ENCODE measurements at places on chromosomes 3 and 15.

DNA sequence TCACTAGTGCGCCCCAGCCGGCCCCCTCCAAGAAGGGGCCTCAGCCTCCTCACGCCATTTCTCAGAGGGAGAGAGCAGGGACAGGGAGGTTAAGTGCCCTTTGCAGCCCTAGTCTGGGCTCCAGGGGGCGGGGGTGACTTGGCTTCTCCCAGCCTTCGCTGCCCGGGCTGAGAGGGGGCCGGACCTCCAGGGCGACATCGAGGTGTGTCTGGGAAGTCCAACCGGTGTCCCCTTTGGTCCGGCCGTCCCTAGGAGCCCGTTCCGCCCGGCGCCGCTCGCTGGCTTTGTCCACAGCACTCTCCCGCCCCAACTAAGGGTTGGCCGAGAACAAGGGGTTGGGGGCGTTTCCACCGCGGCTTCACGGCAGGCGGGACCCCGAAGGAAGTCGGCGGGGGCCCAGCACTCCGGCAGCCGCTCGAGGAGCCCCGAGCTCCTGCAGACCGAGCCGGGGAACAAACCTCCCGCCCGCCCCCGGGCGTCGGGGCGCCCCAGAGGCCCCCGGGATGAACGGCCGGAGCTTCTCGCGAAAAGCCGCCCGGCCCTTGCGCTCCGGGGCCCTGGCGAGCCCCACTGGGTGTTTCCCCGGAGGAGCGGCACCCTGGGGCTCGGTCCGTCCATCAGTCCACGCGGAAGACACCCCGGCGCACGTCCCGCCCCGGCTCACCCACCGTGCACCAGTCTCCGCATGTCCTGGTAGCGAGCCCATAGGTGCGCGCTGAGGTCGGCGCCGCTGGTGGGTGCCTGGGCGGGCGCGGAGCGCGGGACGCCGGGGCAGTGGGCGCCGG, 627 bp downstream of the NT5DC2 start:
- DNase-seq: peak; percentile 71

DNA sequence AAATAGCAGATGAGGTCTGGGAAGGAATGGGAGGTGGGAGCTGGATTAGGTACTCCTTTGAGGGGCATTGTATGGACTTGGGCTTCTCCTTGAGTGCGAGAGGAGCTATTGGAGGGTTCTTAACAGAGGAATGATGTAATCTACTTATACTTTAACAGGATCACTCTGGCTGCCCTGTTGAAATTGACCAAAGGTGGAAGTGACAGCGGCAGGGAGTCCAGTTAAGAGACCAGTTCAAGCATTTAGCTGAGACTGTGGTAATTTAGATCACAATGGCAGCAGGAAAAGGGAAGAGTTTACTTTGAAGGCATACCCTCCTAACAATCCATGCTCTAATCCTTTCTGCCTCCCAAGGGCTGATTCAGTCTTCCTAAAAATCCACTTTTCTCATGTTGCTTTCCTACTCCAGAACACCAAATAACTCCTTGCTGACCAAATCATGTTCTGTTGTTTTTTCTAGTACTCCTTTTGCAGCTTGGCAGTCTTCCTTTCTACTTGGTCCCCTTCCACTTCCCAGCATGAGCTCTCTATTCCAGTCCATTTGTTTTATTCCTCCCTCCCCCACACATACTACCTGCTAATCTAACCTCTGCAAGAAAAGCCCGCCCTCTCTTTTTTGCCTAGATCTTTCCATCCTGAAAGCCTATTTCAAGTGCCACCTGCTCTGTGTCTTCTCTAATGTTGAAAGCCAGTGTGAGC, 139.4 kb downstream of the NECTIN3 start:
- DNase-seq: no peak

GRCh38 chr3:64188810-64189560, 36.3 kb downstream of the PRICKLE2 start:
- peak; percentile 26 for DNase-seq

DNA sequence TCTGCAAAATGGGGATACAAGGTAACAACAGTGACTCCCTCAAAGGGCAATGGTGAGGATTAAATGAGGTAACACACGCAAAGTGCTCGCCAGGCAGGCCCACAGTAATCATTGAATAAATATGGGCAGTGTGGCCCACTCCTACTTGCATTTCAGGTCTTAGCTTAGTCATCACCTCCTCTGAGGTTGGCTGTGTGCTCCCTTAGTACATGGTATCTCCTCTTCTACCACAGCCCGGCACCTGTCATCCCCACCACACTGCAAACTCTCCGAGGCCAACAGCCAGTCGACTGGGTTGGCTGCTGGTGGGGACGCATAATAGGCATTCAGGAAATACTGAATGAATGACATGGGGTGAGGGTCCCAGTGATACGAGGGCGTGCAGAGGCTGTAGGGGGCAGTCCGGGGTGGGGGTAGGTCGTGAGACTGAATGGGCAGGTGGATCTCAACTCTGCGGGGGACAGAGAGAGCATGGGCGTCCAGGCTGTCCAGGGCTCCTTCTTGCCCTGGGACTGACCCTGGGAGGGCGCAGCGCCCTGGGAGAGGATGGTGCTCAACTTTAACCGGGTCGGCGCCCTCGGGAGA, 375 bp upstream of the MYZAP start:
- DNase-seq: peak; percentile 9

DNA sequence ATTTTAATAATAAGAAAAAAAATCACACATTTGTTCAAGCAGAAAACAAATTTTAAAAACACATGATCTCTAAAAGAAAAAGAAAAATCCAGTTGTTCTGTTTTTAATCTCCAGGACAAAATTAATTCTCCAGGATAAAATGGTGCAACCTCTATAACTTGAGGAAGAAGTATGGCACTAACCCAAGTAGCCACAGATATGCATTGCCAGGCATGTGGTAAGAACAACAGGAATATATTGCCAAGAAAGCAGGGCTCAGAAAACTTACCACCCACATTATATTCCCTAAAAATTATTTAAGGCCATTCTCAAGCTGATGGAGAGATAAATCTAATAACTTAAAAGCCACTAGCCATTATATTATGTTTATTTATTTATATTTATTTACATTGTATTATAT, 295.7 kb upstream of the TMCO5A start:
- DNase-seq: no peak

DNA sequence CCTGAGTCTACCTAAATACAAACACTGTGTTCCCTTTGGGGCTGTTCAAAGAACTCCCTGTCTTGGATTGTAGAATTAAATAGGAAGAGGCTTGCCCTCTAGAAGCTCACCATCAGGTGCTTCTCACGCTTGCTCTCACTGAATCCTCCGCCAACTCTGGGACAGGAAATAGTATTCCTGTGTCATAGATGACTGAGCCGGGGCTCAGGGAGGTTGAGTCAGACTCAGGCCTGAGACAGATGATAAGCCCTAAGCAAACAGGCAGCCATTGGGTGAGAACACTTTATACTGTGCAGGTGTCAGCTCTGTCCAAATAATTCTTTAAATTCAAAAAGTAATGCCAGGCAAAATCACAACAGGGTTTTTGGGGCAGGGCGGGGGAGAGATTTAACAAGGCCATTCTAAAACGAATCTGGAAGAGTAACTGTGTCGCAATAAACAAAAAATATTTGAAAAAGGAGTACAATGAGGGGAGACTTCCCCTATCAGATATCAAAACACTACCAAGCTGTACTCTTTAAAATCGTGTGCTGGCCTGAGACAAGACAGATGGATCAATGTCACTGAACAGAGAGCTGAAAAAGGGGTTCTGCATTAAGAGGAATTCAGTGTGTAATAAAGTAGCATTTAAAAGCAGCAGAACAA, 59.0 kb downstream of the EPHB3 start:
- DNase-seq: no peak

DNA sequence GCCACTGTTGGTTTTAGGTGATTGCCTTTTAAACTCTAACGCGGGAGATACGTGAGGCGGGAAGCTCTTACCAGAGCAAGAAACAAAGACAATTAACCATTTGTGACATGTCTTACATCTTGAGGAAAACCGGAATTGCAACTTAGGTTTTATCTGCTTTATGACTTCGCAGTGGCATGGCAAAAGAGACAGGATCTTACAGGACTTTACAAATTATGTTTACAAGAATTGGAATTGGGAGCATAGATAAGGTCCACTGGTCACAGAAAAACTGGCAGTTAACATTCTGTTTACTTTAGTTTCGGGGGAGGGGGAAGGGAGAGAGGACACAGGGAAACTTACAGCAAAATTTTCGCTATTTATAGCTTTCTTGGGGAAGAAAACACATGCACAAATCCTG, 1119.6 kb downstream of the ZPLD1 start:
- no peak for DNase-seq

GRCh38 chr3:183244219-183244618, 8.8 kb upstream of the B3GNT5 start:
- DNase-seq: no peak

DNA sequence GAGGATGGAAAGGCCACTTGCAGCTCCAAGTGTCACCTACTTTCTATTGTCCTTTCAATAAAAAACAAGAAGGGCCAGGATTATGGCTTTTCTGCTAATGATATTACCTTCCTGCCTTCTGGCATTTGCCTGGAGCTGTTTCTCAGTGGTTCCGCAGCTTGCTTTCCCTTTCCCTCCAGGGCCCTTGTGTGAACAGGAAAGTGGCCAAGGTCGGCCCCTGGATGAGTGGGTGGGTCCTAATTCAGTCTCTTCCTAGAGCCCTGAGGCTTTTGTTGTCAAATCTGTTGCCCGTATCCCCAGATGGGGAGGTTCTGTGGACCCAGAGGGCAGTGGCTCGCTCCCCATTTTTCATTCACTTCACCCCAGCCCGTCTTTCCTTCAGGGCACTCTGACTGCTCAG, 64.2 kb upstream of the UMPS start:
- no peak for DNase-seq

DNA sequence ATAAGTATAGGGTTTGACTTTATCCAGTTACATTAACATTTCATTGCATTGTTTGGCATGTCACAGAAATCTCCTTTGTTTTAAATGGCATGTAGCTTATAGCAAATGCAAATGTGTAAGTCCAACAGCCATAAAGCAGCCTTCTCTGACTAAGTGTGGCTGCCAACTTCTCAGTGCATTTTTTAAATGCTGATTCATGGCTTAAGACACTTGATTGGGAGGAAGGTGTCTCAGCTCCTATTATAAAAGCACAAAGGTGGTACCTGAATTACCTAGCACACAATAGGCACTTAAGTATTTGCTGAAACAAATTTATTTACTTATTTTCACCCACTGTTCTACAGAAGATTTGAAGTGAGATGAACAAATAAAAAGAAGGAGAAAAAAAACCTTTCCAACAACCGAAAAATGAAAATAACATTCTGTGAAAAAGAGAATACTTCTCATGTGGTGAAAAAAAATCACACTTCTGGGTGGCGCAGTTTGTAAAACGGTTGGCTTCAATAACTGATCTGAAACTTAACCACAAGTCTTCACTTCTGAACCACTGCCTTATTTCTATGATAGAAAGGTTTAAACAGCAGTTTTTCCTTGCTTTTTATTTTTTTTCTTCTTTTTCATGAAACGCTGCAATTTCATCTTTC, 105.5 kb upstream of the ICE2 start:
- DNase-seq: no peak

GRCh38 chr3:58519668-58520402, 17.2 kb downstream of the ACOX2 start:
- no peak for DNase-seq
